Activated T-cell treated with anti-CD3 and anti-CD28 coated beads, Interleukin-2, amount 50 U/mL, for 48 hours (primary cell): ENCODE measurements at places on chromosomes 11 and 22.

- no peak for DNase-seq
Observed at GRCh38 chr11:63589000-63589399, 25.2 kb downstream of the PLAAT3 start.

- no peak for DNase-seq
Observed at GRCh38 chr11:116502641-116503061, 270.1 kb downstream of the BUD13 start.

GRCh38 chr11:31218847-31219246 is 150.7 kb downstream of the DCDC1 start:
- DNase-seq: no peak

DNA sequence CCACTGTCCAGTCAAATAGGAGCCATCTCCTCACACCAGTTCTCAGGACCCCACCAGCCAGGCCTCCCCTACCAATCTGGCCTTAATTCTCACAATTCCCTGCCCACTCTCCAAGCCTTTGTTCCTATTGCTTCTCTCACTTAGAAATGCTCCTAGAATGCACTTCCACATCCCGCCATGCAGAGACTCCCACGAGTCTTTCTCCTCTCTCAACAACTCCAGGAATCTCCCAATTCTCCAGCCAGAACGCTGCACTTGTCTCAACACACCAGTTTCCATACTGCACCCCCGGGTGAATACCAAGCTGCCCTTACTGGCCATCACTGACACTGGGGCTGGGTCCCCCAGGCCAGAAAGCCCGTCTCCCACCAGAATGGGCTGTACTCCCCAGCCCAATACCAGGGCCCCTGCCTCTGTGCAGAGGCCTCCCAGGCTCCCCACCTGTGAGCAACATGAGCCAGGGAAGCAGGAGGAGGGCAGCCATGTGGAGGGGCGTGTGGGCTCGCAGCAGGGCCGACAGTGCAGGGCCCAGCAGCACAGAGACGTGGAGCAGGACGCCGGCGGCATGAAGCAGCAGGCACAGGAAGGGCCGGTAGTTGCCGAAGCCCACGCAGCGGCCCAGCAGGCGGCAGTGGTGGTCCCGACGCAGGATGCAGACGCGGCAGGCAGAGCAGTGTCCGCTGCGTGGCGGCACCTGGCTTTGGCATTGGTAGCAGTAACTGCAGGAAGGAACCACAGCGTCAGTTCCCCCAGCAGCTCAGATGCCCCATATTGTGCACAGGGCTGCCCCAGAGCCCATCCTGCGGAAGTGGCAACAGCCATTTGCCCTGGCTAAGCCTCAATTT is 2.4 kb downstream of the ZDHHC24 start:
- DNase-seq: peak; percentile 63

GRCh38 chr11:78344094-78344493 is 73.5 kb downstream of the GAB2 start:
- DNase-seq: no peak

GRCh38 chr11:128471138-128471661 is 116.2 kb downstream of the ETS1 start:
- DNase-seq: peak; percentile 61

- DNase-seq: no peak
Observed at GRCh38 chr22:49793296-49793695, 34.4 kb downstream of the BRD1 start.

DNA sequence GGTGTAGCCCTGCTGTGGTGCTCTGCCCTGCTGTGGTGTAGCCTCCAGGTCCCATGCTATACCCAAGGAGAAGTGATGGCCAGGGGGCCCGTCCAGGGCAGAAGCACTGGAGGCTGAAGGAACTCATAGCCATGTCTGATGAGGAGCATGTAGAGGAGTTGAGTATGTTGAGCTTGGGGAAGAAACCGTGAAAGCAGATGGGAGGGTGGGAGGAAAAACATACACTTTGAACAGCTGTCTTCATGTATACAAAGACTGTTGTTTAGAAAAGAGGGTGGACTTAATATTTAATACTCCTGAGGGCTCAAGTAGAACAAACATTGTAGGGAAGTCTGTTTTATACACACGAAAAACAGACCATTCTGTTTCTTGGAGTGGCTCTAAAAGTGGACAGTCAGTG is 26.6 kb upstream of the TTC12 start:
- no peak for DNase-seq

DNA sequence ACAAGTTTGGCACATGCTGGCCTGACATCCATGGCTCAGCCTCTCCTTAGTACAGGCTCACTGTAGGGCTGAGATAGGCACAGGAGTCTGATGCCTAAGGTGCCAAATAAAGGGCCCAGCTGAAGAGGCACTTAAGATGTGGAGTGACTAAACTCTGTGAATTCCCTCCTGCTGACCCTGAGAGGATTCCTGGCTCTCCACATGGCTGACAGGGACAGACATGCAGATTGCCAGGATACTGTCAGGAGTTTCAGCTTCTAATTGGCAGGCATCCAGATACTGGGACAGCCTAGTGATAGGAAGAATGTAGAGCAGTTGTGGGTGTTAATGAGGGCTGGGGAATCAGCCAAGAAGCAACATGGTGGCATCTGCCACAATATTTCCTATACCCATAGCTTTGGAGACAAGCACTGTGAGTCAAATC is 558.7 kb downstream of the INSC start:
- DNase-seq: no peak
